Activated T-cell treated with anti-CD3 and anti-CD28 coated beads, Interleukin-2, amount 50 U/mL, for 1 hour (primary cell): ENCODE measurements at places on chromosomes 1 and 21.

- no peak for DNase-seq
Observed at GRCh38 chr1:7973086-7973485, 11.6 kb downstream of the PARK7 start.

- no peak for DNase-seq
Observed at GRCh38 chr1:218836264-218836663, 337.4 kb upstream of the LYPLAL1 start.

DNA sequence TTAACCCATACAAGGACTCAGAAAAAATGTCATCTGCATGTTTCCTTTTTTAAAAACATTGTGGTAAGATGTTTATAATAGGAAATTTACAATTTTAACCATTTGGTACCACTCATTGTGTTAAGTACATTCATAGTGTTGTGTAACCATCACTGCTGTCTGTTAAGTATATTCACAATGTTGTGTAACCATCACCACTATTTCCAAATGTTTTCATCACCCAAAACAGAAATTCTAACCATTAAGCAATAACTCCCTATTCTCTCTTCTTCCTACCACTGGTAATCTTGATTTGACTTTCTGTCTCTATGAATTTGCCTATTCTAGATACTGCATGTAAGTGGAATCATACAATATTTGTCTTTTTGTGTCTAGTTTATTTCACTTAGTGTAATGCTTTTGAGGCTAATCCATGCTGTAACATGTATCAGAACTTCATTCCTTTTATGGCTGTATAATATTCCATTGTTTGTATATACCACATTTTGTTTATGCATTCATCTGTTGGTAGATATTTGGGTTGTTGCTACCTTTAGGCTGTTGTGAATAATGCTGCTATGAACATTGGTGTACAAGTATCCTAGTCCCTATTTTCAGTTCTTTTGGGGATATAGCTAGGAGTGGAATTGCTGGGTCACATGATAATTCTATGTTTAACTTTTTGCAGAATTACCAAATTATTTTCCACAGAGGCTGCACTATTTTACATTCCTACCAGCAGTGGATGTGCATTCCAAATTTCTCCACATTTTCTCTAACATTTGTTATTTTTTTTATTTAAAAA, 14.1 kb downstream of the HIPK1 start:
- no peak for DNase-seq

- DNase-seq, result no peak
Observed at GRCh38 chr1:59775480-59775879, 39.3 kb upstream of the HOOK1 start.

GRCh38 chr1:55990007-55990406, 589.4 kb downstream of the PLPP3 start:
- DNase-seq, result no peak

- no peak for DNase-seq
Observed at GRCh38 chr1:40313958-40314720, 2.9 kb downstream of the COL9A2 start.

DNA sequence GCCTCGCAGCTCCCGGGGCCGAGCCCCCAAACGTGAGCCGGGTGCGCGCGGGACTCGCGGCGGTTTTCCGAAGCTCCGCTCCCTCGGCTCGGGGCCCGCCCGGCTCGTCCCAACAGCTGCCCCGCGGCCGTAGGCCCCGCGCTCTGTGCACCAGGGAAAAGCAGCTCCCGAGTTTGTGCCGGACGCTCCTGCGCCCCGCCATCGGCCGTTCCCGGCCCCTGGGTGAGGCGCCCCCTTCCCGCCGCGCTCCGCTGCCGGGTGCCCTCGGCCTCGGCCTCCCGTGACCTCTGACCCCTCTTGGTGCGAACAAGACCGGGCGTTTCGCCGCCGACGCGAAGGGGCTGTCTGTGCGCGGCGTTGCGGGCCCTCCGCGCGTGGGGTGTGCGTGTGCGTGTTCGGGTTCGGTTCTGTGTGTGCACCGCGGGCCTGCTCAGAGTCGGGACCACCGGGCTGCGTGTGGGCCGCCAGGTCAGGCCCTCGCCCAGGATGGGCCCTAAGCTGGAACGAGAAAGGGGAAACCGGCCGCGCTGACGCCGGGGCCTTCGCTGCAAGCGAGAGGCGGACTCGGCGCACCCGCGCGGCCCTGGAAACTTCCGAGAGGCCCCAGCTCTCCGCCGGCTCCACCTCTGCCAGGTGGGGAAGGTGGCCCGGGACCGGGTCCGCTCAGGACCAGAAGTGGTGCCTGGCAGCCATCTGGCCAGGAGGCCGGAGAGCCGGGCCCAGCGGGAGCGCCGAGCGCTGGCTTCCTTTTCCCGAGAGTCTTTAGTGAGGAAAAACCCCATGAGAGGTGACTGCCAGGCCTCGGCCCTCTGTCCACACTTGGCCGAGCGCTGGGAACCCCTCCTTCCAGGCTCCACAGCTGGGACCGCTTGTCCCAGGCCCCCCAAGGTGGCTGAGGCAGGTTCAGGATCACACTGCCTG, 1.9 kb downstream of the PRDM16 start:
- DNase-seq, result no peak

GRCh38 chr1:62407398-62408009, 29.3 kb upstream of the USP1 start:
- no peak for DNase-seq

- no peak for DNase-seq
Observed at GRCh38 chr1:168480997-168481396, 62.8 kb downstream of the XCL2 start.

- DNase-seq, result no peak
Observed at GRCh38 chr1:152946248-152946647, 758 bp upstream of the SPRR5 start.
